ENCODE measurements at places on chromosomes 1 and 21.

GRCh38 chr1:235984041-235984825 is 80.7 kb downstream of the NID1 start:
- DNase-seq = no peak

- DNase-seq = no peak
Measured at GRCh38 chr1:213925531-213926182, 62.1 kb upstream of the PROX1 start.

DNA sequence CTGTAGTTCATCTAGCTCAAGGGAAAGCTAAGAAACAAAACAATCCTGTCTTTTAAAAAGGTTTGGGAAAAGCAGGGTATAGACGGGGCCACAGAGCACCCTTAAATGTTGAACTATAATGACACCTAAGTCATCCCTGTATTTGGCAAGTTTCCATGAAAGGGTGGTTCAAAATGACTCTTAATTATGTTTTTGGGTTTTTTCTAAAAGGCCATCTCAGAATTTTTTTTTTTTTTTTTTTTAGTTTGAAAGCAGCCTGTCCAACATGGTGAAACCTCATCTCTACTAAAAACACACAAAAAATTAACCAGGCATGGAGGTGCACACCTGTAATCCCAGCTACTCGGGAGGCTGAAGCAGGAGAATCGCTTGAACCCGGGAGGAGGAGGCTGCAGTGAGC is 22.2 kb downstream of the TOMM20 start:
- no peak for DNase-seq

DNA sequence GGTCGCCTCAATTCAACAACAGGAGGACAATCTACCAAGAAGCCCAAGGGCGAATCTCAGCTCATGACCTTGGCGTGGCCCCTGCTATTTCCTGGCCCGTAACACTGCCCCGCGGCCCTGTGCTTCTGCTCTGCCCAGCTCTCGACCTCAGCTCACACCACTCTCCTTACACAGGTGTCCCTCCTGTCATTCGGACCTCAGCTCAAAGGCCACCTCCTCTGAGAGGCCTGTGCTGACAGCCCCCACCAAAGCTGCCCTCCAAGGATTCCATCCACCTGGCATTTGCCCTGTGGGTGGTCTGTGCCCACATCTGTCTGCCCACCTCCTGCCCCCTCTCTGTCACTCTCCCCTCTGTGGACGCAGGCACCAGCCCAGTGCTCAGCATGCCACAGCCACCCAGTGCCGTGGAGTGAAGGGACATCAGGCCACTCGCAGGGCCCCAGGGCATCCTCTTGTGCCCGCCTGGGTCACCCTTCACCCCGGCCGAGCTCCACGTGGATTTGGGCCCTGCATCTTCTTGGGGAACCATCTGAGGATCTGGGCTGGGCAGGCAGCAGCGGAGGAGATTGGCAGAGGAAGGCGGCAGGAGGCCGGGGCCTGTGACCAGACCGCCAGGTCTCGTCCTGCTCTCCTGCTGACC is 70.3 kb downstream of the DHRS3 start:
- DNase-seq = no peak

DNA sequence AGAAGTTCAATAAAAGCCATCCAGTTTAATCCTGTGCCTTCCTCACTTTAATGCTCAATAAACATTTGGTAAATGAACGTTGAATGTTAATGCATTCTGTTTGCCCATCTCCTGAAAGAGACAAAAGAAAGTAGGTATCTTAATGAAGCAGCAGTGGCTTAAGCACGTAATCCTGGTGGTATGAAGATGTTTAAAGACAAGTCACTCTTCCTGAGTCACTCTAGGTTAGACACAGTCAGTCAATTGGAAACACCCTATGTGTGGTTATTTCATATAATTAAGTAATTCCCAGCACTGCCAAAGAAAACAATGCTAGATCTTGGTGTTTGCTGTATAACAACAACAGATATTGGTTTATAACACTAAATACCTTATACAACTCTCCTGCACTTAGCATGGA is 334.0 kb upstream of the FMN2 start:
- DNase-seq = no peak

GRCh38 chr1:3623441-3624199 is 1.2 kb upstream of the TPRG1L start:
- DNase-seq = no peak

- DNase-seq = no peak
Measured at GRCh38 chr1:241591317-241591716, 48.9 kb downstream of the CHML start.

GRCh38 chr1:115068826-115069585 is 20.3 kb downstream of the TSPAN2 start:
- no peak for DNase-seq

DNA sequence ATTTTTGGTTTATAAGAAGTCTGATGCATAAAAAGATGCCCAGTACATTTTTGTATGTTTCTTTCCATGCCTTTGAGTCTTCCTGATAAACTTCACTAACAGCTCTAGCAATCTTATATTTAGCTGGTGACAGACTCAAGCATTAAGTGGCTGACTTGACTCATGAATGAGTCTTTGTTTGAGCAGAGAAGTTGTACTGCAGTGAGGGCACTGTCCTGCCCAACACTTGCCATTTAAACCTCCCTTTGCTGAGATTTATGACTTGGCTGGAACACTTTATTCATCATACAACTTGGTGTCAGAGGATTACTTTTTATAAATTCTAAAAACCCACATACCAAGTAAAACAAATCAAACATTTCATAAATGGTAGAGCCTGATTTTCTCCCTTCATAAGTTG is 14.6 kb upstream of the CAMSAP2 start:
- no peak for DNase-seq

DNA sequence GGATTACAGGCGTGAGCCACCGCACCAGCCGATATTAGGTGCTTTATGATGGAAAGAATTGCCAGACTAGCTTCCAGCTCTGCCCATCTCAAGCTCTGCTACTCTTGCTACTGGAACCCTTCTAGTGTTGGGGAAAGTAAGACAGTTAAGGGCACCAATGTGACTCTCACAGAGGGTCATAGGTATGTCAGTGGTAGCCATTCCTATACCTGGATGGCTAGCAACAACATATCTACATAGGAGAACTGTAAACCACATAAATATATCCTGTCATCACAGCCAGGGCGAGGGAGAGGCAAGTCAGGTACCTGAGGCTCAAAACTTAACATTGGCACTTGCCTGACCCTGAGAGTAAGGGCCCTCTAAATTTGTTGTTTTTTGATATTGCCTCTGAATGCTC is 1.7 kb upstream of the RHOU start:
- no peak for DNase-seq

GRCh38 chr1:211135342-211135950 is 1.5 kb upstream of the KCNH1 start:
- DNase-seq = peak; percentile 50

- DNase-seq = no peak
Measured at GRCh38 chr1:178953034-178953433, 72.7 kb upstream of the FAM20B start.

DNA sequence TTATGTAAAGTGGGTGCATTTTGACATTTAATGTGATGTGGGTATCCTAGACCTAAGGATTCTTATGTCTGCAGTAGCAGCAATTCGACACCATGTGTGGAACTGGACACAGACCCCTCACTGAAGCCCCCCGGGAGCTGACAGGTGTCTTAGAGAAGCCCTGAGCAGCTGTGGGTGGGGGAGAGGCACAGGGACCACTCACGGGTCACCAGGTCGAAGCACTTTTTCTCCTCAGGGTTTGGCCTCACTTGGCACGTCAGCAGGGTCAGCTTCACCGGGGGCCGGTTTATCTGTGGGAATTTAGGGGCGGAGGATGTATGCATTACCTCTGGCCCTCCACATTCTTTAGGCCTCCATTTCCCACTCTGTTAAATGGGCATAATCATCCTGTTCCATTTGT is 14.0 kb upstream of the TCEA3 start:
- no peak for DNase-seq

- peak; percentile 66 for DNase-seq
Measured at GRCh38 chr1:205749234-205750137, 496 bp downstream of the NUCKS1 start.

- DNase-seq = no peak
Measured at GRCh38 chr1:119774746-119775490, 6.2 kb upstream of the HMGCS2 start.

DNA sequence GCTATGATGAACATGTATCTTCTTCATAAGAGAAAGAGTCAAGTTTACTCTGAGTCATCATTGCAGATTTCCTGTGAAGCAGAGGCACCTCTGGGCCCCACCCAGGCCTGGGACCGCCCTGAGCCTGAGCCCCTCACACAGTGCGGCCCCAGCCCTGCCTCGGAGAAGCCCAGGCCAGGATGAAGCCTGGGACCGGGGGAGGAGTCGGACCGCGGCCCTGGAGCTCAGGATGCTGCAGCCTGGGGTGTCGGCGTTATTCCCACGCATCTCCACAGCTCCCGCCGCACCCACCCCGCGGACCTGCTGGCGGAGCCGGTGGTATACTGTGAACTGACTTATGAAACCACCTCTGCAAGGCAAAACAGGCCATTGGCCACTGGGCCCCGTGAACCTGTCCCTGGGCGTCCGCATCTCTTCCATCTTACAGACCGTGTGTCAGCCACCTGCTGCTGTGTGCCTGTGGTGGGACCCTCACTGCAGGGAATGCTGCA is 2.4 kb upstream of the COL6A1 start:
- no peak for DNase-seq

GRCh38 chr1:208213786-208214185 is 30.4 kb downstream of the PLXNA2 start:
- DNase-seq = no peak

- no peak for DNase-seq
Measured at GRCh38 chr1:40469327-40469726, 7.8 kb upstream of the ZFP69 start.

- no peak for DNase-seq
Measured at GRCh38 chr1:54442185-54442584, 36.0 kb upstream of the SSBP3 start.

- DNase-seq = no peak
Measured at GRCh38 chr1:171433451-171433850, 51.9 kb upstream of the PRRC2C start.

DNA sequence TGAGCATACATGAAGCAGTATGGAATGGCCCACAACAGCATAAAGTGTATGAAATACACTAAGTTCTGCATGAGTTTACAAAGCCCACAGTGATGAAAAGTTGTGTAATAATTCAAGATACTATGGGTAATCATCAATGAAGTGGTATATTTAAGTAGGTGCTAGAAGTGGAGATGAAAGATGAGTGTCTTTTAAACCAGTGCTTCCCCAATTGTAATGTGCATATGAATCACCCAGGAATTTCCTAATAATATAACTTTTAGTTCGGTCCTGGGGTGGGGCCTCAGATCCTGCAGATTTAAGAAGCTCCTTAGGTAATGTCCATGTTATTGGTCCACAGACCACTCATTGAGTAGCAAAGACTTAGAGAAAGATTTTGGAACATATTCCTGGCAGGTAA is 184.9 kb downstream of the DUSP10 start:
- no peak for DNase-seq

DNA sequence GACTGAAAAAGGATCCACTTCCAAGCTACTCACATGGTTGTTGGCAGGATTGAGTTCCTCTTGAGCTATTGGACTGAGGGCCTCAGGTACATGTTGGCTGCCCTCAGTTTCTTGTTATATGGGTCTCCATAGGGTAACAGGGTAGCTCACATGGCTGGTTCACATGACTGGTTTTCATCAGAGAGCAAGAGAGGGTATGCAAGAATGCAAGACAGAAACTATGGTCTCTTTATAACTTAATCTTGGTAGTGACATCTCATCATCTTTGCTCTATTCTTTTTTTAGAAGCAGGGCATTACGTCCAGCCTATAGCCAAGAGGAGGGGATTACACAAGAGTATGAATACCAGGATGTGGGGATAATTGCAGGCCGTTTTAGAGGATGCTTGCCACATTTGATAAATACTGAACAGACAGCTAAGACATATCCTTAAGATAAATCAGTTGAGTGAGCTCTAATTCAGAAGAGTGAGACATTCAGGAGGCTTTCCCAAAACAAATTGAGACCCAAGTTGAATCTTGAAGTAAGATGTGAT is 100.2 kb downstream of the HMCN1 start:
- no peak for DNase-seq

GRCh38 chr21:35482933-35483662 is 434.0 kb upstream of the RUNX1 start:
- no peak for DNase-seq

DNA sequence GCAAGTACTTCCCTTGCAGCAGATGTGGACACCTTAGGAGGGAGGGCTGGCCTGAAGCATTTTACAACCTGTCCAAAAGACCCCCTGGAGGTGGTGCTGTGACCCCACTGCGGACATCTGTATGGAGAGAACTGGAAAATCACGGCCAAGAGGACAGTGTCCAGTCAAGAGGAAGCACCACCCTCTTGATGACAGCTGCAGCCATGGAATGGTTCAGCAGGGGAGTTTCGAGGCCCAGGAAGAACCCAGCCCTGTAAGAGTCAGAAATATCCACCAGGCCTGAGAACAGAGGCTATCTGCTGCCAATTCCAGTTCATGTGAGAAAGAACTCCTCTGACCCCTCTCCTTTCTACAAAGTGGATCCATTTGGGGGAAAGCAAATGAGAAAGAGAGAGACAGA is 126.8 kb downstream of the PLXNA2 start:
- no peak for DNase-seq

DNA sequence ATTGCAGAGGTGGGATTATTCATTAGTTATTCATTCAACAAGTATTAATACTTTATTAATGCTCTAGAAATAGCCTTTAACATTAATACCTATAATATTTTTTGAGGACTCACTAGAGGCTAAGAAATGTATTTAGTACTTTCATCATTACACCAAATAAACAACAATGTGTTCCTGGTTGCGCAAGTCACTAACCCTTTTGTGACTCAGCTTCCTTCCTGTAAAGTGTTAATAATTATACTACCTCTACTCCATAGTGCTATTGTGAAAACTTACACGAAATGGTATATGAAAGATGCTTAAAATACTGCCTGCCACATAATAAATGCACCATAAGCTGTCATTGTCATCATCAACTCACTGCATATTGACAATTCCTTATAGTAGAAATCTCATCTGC is 431.0 kb downstream of the DPYD start:
- no peak for DNase-seq

DNA sequence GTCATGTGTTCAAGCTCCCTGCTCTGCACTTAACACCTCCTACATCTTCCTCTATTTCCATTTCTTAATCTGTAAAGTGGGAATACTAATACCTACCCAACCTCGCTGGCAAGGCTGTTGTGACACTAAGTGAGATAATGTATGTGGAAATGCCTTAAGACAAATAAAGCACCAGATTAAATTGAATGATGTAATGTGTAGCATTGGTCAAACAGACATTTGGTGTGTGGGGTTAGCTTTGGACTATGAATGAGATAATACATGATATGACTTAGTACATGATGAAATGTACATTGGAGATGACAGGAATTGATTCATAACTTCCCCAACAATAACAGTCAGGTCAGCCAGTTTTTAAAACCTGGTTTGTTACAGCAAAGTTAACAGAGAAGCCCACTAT is 5.2 kb downstream of the AMPD1 start:
- DNase-seq = no peak

GRCh38 chr1:226588484-226588883 is 39.9 kb downstream of the STUM start:
- DNase-seq = no peak

Data from NCI-H526 treated with DMSO at 0.1 percent for 48 hours (cell line).